Thyroid gland (tissue), 4 donors: ENCODE measurements at places on chromosomes 11 and 22. TPM values are rescaled to one million over a fixed set of nuclear protein-coding genes. Genes with fewer than 3 reads are reported as not detected.

GRCh38 chr11:134032043-134032442, 36.8 kb upstream of the JAM3 start:
- no peak overlapping the region for H3K4me3 ChIP-seq
- H3K27ac ChIP-seq: no peak overlapping the region
- DNase-seq: no peak
- H3K36me3 ChIP-seq: no peaks in the 10 kb centered on the region
- peaks cover 11% of the 10 kb centered on the region for H3K4me1 ChIP-seq
- no peaks in the 10 kb centered on the region for H3K27me3 ChIP-seq

GRCh38 chr22:22168190-22168940, 76.2 kb upstream of the VPREB1 start:
- H3K4me1 ChIP-seq: no peaks in the 10 kb centered on the region
- H3K4me3 ChIP-seq: no peak overlapping the region
- H3K27me3 ChIP-seq: no peaks in the 10 kb centered on the region
- no peak for DNase-seq
- no peak overlapping the region for H3K27ac ChIP-seq
- H3K36me3 ChIP-seq: no peaks in the 10 kb centered on the region

- H3K27ac ChIP-seq: no peak within 1 kb of the TSS
- no peak within 1 kb of the TSS for H3K4me3 ChIP-seq
- DNase-seq: no peak
Observed at GRCh38 chr11:105023003-105023402, at the start of gene CASP5. Gene CASP5, minus strand, starts transcription at chr11:105023168. Its CDS starts 32 bp downstream, at chr11:105023136.

DNA sequence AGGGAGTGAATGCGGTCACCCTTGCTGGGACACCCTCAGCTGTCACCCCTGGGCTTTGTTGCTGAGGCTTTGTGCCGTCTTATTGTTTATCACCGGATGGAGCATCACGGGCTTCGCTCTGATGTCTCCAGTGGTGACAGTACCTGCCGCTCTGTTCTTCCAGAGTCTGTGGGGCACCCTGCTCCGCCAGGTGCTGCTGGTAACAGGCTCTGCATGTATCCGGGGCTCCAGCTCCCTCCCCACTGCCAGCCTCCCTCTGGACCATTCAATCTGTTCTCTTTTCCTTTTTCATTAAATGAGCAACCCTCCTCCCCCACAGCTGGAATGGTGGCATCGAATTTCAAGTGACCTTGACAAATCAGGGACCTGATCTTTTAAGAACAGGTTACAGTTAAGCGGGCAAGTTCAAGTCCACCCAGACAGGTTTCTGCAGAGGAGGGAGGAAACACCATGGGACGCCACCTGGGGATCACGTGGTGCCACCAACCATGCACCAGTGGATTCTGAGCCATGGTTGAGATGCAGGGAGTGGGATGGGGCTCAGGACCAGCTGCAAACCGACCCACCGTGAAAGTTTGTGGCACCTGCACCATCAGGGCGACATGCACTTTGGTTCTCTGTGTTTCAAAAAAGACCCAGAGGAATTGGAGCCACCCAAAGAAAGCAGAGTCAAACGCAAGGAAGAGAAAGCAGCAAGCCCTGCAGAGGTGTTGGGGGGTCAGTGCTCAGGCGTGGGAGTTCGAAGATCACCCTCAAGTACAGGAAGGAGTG, 89.3 kb downstream of the BCR start:
- peaks cover 20% of the 10 kb centered on the region for H3K36me3 ChIP-seq
- no peaks in the 10 kb centered on the region for H3K27me3 ChIP-seq
- peaks cover 38% of the 10 kb centered on the region for H3K4me1 ChIP-seq
- no peak overlapping the region for H3K27ac ChIP-seq

The ZNF214 gene
- 7.2 TPM for total RNA-seq

The CHRNA10 gene
- 2.3 TPM for total RNA-seq

- H3K4me3 ChIP-seq: no peak overlapping the region
- H3K27me3 ChIP-seq: no peaks in the 10 kb centered on the region
- peak overlapping the region; percentile 59 for H3K27ac ChIP-seq
Observed at GRCh38 chr22:32765132-32765618, 36.3 kb upstream of the TIMP3 start.

The PPM1F gene
- total RNA-seq: 27.5 TPM

DNA sequence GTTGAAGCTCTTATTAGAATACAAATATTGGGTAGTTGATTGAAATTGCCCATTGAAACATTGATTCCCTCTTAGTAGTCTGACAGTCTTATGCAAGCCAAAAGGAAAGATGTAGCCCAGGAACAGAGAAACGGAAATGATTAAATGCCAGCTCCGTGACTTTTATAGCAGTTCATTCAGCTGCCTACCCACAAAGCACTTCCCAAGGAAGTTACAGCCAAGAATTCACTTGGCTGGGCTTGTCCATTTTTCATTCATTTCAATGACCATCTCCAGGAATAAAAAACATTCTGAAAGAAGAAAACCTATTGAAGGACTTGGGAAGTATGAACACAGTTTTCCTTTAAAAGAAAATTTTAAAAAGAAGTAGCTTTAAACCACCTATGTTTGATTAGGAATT, 62.0 kb downstream of the NCAM1 start:
- no peak overlapping the region for H3K4me3 ChIP-seq
- no peaks in the 10 kb centered on the region for H3K4me1 ChIP-seq
- no peaks in the 10 kb centered on the region for H3K27me3 ChIP-seq

The KREMEN1 gene
- 18.1 TPM for total RNA-seq

The PDE3B gene
- total RNA-seq: 3.0 TPM

The ZBTB16 gene
- total RNA-seq: 157 TPM

The SMC1B gene
- total RNA-seq: not detected

The MYRF gene
- 0.11 TPM for total RNA-seq

The KMT5B gene
- 67.4 TPM for total RNA-seq

GRCh38 chr11:122900587-122901202, 18.1 kb downstream of the JHY start:
- no peaks in the 10 kb centered on the region for H3K4me1 ChIP-seq
- H3K4me3 ChIP-seq: no peak overlapping the region
